ENCODE measurements at places on chromosomes 11 and 22.

DNA sequence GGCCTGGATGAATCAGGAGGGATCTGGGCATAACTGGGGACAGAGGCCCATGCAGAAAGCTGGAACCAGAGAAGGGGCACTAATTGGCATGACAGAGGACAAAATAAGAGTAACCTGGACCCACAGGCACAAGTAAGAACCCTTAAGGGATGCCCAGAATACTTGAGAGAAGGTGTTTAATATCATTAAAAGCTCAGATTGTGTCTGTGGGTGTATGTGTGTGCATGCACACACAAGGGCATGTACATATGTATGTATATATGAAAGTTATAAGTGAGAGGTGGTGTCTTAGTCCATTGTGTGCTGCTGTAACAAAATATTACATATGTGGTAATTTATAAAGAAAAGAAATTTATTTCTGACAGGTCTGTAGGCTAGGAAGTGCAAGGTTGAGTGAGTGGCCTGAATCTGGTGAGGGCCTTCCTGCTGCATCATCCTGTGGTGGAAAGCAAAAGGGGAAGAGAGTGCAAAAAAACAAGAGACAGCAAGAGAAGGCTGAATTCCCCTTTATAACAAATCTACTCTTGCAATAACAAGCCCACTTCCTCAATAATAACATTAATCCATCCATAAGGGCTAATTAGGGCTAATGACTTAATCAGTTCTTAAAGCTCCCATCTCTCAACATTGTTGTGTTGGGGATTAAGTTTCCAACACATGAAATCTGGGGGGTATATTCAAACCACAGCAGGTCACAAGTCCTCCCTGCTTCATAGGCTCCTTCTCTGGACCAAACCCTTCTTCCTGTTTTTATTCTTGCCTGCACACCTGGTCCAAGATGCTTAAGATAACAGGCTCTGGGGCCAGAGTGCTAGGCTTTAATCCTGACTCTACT lies 68.3 kb upstream of the POU2AF2 start:
- DNase-seq, result no peak

DNA sequence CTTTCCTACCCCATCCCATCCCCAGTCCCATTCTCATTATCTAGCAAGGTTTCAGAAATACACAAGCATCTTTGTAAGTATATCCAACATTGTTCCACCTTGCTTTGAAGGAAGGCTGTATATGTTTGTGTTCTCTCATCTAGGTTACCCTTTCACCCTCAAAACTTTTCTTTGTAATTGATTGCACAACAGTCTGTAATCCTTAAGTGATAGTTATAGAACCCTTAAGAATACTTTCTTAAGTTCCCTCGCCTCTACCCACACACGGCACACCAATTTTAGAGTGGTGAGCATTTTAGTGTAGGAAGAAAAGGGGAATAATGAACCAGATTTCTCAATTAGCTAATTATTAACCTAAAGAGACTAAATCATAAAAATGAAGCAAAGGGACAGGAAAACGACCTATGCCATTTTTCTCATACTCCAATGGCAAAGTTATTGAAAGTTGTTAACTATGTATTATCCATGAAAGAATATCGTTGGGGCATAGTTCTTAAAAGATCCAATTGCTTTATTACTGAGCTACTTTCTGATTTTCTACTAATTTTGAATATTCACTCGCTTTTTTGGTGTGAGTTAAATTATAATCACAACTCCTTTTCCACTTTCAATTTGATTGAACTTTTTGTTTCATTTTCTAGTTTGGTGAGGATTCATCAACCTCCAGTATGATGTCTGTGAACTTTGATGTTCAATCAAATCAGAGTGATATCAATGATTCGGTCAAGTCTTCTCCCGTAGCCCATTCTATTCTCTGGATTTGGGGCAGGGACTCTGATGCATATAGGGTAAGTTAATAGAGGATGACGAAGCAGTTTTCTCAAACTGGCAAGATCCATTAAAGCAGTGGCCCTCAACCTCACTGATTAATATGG lies 44.9 kb downstream of the TTC17 start:
- DNase-seq, result no peak

DNA sequence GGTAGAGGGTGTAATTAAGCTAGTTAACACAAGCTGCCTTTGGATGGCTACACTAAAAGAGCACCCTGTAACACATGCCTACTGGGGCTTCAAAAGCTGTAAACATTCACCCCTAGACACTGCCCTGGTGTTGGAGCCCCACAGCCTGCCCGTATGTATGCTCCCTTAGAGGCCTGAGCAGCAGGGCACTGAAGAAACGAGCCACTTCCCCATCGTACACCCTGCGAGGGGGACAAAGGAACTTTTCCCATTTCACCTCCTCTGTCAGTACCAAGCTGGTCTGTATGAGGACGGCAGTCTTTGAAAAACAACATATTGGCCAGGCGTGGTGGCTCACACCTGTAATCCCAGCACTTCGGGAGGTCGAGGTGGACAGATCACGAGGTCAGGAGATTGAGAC lies 77.0 kb downstream of the MAML2 start:
- no peak for DNase-seq

- DNase-seq, result no peak
These were observed 57.9 kb upstream of the ANGPTL5 start for GRCh38 chr11:101974255-101974654.

DNA sequence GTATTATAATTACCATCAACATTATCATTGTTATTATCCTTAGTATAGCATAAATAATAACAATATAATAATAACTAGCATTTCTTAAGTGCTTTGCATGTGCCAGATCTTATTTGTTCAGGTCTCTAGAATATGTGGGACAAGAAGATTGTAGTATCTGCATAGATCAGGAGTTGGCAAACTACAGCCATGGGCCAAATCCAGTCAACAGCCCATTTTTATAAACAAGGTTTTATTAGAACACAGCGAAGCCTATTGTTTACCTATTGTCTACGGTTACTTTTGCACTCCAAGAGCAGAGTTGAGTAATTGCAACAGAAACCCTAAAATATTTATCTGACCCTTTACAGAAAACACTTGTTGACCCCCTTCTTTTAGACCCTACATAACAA lies 81.4 kb downstream of the SLC1A2 start:
- DNase-seq, result no peak

- DNase-seq, result no peak
These were observed 14.5 kb downstream of the GUCD1 start for GRCh38 chr22:24540470-24540869.

DNA sequence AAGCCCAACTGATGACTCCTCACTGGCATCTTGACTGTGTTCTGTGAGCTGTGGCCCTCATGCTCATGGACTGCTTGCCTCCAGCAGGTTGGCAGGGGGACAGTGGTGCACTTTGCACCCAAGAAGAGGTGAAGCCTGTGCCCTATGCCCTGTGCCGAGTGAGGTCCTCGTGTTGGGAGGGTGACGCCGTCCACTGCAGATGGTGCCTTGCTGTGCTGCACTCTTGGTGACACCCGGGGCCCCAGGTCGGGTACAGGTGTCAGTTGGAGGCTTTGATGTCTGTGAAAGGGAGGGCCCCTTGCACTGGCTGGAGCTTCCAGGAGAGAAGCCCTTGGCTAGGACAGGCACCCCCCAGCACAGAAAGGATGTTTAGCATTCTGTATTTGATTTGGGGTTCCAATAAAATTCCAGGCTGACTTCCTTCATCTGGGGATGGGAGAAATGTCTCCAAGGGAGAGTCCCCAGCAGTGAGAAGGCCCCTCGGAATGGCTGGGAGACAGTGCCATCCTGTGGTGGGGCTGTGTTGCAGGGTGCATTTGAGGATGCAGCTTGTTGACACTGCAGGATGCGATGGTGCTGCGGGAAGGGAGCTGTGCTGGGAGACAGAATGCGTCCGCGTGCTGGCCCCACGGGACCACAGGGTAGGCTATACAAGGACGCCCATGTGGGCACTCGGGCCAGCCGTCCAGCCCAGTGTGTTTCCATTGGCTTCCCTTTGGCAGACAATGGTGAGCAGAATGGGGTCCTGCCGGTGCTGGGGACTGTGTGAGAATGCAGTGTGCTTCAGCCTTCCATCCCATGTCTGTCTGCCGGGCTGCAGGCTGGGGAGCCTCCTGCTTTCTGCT lies 2.5 kb upstream of the ZDHHC8 start:
- DNase-seq, result peak; percentile 36

DNA sequence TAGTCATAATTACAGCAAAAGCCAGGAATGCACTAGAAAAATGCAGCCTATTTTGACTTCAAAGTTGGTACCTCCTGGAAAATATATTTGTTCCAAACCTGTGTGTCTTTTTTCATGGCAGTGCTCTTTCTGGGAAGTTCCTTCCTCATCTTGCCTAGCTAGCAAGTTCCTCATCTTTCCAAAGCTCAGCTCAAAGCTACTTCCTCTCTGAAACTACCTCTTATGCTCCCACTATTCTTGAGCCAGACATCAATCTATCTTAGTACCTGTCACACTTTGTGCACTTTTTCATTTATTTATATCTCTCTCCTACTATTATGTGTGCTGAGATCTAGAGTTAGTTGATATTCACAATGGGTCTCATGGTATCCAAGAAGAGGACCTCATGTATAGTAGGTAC lies 191.6 kb upstream of the CCDC90B start:
- no peak for DNase-seq

DNA sequence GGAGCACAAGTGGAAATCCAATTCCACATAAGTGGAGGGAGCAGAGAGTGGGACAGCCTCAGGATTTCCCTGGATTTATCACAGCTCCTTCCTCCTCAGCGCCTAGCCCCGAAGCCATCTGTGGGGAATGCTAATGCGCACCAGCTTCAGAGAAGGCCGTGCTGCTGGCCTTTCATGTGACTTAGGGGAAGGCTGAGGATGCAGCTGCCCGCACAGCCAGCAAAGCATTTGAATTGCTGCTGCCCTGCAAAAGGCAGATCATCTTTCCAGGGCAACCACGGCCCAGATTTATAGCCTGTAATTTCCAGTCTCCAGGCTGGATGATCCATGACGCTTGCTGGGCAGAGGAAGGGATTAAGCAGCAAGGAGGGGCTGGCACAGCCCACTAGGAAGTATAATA lies 29.9 kb downstream of the SYN3 start:
- no peak for DNase-seq
